Regular cardiac myocyte (primary cell): ENCODE measurements at places on chromosomes 1 and 21. TPM values are rescaled to one million over a fixed set of nuclear protein-coding genes. Genes with fewer than 3 reads are reported as not detected.

ECM1 gene
- 8.2 and 13.8 TPM in 2 replicates for total RNA-seq

IVL gene
- total RNA-seq: not detected in 2 replicates

CFAP45 gene
- 0.28 and 0.96 TPM in 2 replicates for total RNA-seq

KRTAP19-3 gene
- not detected in 2 replicates for total RNA-seq

PLA2G2D gene
- not detected in 2 replicates for total RNA-seq

KCNK2 gene
- total RNA-seq: 4.2 and 5.1 TPM in 2 replicates

CACNA1E gene
- under 0.01 TPM in 1 of 2 replicates, not detected in the other for total RNA-seq
